ENCODE measurements at places on chromosomes 5 and 9.

DNA sequence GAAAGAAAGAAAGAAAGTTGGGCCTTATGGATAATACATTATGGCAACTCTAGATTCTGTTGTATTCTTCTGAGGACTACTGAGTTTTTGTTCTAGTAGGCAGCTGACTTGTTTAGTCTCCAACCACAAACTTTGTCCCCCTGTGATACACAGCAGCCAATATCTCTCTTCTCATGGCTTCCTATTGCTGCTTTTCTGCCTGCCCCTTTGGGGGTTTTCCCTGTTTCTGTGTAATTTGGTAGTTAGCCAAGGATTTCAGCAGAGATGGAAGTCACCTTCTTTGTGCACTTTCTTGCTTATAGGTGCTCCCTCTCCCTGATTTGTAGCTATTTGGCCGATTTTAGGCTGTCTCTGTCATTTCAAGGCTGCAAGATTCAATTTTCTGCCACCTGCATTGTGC is 109.6 kb downstream of the FGF1 start:
- DNase-seq, result no peak

GRCh38 chr9:121182989-121183388 is 18.7 kb downstream of the RAB14 start:
- DNase-seq, result no peak

DNA sequence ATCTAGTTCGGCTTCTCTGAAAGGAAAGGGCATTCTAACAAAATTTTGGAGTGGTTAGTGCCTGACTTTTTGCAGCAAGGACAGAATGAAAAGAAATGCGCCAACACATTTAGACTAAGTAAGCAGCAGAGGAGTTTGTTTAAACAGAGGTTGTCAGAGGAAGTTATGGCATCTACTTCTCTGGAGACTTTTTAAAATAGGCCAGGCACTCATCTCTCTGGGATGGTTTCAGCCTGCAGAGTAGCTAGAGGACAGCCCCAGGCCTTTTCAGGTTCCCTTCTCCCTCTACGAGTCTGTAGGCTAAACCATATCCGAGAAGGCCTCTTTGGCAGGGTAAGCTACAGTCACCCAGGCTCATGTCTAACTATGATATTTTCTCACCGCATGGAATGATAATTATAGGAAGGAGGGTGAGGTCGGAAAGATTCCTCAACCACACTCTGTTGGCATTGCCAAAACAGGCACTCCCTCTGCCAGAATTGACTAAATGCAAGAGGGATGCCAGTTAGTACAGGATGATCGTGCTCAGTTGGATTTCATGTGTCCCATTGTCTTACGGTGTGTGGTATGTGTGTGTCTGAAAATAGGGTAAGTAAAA is 1.4 kb upstream of the CTXN3 start:
- DNase-seq, result no peak

GRCh38 chr5:107118184-107119019 is 552.3 kb downstream of the EFNA5 start:
- no peak for DNase-seq

DNA sequence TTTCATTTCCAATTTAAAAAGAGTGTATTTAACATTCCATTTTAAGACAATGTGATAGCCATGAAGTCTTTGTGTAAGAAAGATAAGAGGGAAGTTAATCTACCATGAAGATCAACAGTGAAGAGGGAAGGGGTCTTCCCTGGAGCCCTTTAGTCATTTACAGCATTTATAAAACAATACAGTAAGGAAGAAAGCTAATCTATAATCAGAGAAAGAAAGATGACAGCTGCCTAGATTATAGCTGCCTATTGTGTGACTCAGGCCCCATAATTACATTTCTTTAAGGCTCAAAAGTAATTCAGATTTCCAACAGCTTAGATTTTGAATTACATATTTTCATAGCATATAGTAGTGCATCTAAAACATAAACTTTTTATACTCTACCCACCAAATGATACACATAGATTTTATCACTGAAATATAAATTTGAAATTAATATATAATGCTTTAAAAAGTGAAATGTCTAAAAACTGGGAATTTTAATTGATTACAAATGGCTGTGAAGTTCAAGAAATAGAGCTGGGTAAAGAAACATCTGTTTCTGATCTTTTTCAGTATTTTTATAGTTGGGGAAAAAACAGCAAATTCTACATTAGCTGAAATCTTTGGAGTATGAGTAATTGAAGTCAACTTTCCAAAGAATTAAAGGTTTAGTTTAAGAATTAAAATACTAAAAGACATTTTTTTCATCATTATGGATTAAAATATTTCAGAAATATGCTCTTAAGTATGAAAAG is 89.6 kb downstream of the RIC1 start:
- no peak for DNase-seq

DNA sequence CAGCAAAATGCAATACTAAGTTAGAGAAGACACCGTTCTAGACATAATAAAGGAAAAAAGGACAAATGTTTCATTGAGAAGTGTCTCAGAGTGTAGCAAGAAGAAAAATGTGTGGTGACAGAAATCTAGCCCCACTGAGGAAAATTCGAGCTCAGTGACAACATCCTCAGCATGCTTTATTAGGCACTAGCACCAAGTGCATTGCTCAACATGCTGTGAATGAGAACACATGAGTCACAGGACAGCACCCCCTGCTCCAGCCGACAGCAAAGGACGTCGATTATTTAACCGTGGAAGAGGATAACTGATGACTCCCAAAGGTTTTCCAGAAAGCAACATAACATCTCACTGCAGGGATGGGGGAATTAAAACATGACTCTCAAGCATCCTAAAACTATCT is 182.7 kb downstream of the GNAQ start:
- no peak for DNase-seq

DNA sequence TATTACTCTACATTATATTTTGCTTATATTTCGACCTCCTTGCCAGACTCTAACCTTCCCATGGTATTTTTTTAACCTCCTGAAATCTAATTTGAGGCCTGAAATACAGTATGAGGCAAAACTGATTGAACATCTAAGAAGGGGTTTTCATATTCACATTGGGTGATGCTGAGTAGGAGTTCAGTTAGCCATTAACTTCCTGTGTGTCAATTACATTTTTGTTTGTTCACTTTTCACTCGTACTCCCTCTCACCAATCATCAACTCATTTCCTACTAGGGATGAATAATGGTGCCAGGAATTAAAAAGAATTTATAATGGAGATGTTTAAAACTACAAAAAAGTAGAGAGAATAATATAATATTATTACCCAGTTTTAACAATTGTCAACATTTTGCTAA is 27.6 kb upstream of the GLRA1 start:
- DNase-seq, result no peak

Data from GM18507 (cell line).